CD4-positive, alpha-beta T cell treated with Interleukin-10 for 1 hour (primary cell): ENCODE measurements at places on chromosomes 11 and 22.

- DNase-seq: peak; percentile 75
Observed at GRCh38 chr22:41526830-41527799, 17.2 kb downstream of the POLR3H start.

- no peak for DNase-seq
Observed at GRCh38 chr11:20013346-20014066, 146.8 kb downstream of the DBX1 start.

- no peak for DNase-seq
Observed at GRCh38 chr11:35751664-35752061, 89.1 kb downstream of the TRIM44 start.

DNA sequence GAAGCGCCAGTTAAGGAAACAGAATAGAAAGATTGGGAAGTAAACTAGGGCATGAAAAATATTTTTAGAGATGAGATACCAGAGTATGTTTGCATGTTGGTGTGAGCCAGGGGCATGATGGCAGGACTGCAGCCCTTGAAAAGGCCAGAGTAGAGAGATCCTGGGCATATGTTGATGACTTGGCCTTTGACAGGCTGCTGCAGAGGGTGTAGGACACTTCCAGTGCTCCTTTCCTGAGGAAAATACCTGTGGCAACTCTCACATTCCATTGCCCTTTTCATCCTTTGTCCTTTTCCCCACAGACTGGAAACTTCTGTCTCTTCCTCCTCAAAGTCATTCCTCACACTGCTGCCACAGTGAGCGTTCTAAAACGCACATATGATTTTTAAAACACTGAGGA, 150.7 kb upstream of the CCDC90B start:
- no peak for DNase-seq

GRCh38 chr11:11313426-11313825, 39.6 kb downstream of the CSNK2A3 start:
- DNase-seq: no peak

- no peak for DNase-seq
Observed at GRCh38 chr11:128947773-128948172, 5.1 kb upstream of the TP53AIP1 start.
